CD4-positive, alpha-beta T cell treated with Interleukin-6 at 100 ng/mL for 8 hours (primary cell): ENCODE measurements at places on chromosomes 3 and 15.

DNA sequence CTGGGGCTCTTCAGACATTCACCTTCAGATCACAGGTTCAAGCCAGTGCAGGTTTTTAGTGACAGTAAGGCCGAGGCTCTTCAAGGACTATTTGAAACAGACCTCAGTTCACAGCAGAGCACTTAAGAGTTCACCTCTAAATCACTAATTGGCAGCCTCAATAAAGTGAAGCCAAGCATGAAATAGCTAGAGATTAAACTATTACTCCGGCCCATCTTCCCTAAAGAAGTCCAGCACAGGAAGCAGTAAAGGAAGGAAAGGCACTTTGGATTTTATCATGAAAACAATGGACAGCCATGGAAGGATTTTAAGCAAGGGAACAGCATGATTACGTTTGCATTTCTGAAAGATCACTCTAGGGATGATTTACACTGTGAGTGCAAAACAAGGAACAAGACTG, 27.6 kb upstream of the ARL6 start:
- no peak for DNase-seq

- no peak for DNase-seq
Measured at GRCh38 chr3:194364652-194365434, 4.7 kb downstream of the LRRC15 start.

DNA sequence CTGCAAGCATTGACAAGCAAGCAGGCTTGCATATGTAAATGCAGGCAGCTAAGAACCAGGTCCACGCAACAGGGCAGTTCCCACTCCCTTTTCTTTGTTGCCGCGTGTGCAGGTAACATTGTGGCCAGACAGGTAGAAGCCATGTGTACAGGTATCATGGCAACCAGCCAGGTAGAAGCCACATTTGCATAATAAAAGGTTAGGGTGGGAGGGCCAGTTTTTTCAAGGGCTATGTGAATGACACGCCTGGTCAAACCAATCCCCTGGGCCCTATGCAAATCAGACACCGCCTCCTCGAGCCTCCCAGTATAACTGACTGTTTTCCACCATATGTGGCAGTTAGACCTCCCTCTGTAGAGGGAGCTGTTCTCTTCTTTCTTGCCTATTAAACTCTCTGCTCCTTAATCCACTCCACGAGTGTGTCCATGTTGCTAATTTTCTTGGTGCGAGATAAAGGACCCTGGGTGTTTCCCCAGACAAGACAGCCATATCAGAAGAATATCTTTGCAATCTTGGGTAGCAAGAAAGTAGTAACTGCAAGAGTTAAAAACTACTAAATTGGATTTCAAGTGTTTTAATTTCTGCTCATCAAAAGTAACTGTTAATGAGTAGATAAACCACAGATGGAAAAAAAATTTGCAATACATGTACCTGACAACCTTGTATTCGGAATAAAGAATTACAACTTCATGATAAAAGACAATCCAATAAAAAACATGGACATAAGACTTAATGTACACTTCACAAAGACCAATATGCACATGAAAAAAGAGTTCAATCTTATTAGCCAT, 21.8 kb downstream of the PCOLCE2 start:
- no peak for DNase-seq

DNA sequence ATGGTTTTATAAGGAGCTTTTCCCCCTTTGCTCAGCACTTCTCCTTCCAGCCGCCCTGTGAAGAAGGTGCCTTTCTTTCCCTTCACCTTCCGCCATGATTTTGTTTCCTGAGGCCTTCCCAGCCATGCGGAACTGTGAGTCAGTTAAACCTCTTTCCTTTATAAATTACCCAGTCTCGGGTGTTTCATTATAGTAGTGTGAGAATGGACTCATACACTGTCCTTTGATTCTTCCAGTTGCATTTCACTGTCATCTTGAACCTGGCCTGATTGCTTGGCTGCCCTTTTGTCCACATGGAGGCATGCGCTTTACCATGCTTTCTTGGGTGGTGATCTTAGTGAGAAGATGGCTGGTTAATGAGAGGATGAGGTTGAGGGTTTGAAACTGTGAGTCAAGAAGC, 23.2 kb downstream of the USP13 start:
- no peak for DNase-seq

- DNase-seq, result no peak
Measured at GRCh38 chr15:101534376-101534970, 45.0 kb upstream of the PCSK6 start.

- no peak for DNase-seq
Measured at GRCh38 chr3:137219801-137220445, 262.1 kb downstream of the IL20RB start.

GRCh38 chr3:178244733-178245709, 291.2 kb upstream of the KCNMB2 start:
- no peak for DNase-seq

DNA sequence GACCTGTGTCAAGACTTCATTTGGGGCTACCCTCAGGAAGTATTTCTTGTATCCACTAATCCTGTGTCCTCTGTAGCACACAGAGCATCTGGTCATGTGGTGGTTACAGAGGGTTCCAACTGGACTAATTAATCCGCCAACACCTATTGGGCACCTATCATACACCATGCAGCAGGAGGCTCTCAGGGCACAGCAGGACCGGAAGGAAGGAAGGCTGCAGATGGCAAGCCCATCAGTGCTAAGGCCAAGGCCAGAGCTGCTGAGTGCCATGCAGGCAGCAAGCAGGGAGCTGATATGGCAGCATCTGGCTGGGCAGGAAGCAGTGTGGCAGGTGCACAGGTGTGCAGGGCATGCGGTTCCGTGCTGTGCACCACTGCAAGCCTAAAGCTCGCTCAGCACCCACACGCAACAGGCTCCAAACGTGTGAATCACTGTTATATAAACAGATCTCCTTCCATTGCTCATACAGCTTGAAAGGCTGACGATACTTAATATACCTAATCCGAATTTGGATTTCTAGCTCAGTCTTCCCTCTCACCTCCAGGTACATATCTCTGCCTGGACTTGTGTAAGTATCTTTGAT, 64.4 kb upstream of the SNRPA1 start:
- DNase-seq, result no peak

GRCh38 chr3:40780925-40781406, 256.2 kb downstream of the ZNF621 start:
- DNase-seq, result no peak

DNA sequence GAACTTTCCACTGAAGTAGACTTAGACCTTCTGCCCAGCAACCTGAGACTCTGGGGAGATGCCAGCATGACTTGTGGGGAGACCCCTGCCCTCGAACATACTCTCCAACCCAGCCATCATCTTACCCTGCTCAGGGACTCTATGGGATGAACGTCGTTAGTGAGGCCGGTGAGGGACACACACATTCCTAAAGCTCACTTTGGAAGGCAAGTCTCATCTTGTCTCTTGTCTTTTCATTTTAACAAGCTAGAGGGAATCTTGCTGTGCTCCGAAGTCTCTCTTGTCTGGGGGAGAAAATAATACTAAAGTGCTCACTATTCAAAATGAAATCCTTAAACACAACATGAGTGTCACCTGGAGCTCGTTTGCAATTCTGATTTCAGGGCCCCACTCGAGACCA, 239.5 kb upstream of the HES1 start:
- DNase-seq, result no peak

DNA sequence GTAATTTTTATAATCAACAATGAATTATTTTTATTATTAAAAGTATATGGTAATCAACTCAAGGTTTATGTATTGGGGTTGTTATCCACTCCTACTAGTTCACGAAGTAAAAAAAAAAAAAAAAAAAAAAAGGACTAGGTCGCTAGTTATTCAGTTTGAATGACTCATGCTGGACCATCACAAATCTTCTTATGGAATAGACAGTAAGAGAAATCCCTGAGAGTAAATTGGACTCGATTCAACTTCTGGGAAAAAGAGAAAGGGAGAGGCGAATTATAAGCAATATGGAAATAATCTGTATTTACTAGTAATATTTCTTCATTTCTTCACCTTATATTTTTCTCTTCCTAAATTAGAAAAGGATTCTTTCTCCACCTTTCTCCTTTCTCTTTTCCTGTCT, 2.0 kb downstream of the MYEF2 start:
- DNase-seq, result no peak

- no peak for DNase-seq
Measured at GRCh38 chr15:67564021-67564967, 21.8 kb downstream of the MAP2K5 start.

DNA sequence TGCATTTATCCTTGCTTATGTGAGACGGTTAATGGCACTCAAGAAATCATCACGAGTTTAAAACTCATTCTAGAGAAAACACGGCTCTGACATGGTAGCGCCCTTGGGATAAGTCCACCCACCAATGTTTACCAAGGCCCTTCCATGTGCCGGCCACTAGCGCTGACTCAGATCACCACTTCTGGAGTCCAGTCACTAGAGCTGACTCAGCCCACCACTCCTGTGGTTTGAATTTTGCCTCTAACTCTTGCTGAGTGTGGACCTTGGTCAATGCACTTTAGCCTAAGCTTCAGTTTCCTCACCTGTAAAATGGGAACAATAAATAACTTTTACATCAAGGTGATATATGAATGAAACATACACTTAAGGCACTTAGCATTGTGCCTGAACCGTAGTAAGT, 358.4 kb upstream of the PROK2 start:
- no peak for DNase-seq

DNA sequence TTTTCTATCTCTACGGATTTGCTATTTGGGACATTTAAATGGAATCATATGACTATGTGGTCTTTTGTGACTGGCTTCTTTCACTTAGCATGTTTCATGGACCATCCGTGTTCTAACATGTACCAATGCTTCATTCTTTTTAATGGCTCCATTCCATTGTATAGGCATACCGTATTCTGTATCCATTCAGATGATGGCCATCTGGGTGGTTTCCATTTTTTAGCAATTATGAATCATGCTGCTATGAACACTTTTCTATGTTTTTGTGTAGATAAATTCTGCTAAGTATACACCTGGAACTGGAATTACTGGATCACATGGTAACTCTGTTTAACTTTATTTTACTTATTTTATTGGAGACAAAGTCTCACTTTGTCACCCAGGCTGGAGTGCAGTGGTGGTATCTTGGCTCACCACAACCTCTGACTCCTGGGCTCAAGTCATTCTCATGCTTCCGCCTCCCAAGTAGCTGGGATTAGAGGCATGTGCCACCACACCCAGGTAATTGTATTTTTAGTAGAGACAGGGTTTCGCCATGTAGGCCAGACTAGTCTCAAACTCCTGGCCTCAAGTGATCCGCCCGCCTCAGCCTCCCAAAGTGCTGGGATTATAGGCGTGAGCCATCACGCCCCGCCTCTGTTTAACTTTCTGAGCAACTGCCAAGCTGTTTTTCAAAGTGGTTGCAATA, 13.4 kb downstream of the UBP1 start:
- DNase-seq, result no peak

GRCh38 chr15:100256970-100257650, 84.7 kb downstream of the ADAMTS17 start:
- no peak for DNase-seq

GRCh38 chr3:24562895-24563294, 68.2 kb upstream of the THRB start:
- no peak for DNase-seq

- no peak for DNase-seq
Measured at GRCh38 chr3:159870723-159871122, 117.9 kb upstream of the IL12A start.

DNA sequence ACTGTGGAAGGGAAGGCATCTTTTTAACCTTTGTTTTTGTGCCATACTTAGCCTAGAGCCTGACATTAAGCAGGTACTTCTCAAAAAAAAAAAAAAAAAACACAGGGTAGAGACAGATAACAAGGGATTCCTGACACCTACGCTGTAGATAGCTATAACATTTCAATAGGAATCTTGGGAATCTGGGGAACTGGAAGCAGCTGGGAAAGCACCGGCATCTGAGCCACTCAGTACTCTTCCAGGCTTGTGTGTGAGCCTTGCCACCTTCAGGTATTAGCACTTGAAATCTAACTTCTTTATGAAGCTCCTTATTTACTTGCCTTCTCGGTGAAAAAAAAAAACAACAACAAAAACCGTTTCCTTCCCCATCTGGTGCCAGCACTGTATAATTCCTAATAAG, 46.8 kb downstream of the PIK3CA start:
- DNase-seq, result no peak

- DNase-seq, result no peak
Measured at GRCh38 chr3:98986073-98986472, 84.6 kb upstream of the DCBLD2 start.
